Anterior cingulate cortex (tissue), 58 donors: ENCODE measurements at places on chromosomes 12 and 14.

DNA sequence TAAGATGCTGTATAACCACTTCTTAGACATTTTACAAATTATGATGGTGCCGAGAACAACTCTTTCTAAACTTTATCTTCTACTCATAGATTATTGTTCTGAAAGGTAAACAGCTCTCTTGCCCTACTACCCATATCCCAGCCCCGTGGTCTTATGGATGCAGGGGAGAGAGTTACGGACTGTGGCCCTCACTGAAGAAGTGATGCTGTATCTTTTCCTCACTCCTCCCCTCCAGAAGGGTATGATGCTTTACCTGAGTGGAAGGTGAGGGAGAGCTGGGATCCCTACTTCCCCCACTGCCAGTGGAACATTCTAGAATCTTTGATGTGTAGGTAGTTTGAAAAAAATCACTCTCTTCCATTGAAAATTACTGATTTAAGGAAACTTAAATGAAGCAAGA lies 3.5 kb downstream of the TSHR start:
- DNase-seq: no peak

GRCh38 chr12:97394657-97395056 lies 67.9 kb upstream of the RMST start:
- DNase-seq: no peak

GRCh38 chr14:101589486-101590015 lies 28.3 kb downstream of the DIO3 start:
- DNase-seq: no peak

GRCh38 chr12:6852651-6853354 lies 853 bp downstream of the USP5 start:
- no peak for DNase-seq

GRCh38 chr12:75135026-75135425 lies 74.6 kb downstream of the KCNC2 start:
- DNase-seq: no peak

DNA sequence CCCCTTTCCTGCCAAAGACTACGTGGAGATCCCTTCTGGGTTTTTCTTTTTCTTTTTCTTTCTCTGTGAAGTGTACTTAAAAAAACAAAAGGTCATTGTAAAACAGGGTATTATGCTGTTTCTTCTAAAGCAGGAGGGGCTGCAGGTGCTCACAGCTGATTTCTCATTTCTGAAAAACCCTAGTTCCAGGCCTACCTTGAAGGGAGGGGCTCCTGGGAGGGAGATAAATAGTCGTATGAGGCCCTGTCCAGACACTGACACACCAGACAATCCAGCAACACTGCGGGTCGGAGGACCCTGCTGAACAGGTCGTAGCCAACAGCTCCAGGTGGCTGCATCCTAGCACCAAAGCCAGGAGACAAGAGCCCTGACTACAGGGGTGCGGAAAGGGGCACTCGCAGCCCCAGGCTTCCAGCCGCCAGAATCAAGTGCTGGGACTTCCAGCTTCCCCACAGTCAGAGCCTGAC lies 41.1 kb downstream of the PSMA6 start:
- DNase-seq: no peak

DNA sequence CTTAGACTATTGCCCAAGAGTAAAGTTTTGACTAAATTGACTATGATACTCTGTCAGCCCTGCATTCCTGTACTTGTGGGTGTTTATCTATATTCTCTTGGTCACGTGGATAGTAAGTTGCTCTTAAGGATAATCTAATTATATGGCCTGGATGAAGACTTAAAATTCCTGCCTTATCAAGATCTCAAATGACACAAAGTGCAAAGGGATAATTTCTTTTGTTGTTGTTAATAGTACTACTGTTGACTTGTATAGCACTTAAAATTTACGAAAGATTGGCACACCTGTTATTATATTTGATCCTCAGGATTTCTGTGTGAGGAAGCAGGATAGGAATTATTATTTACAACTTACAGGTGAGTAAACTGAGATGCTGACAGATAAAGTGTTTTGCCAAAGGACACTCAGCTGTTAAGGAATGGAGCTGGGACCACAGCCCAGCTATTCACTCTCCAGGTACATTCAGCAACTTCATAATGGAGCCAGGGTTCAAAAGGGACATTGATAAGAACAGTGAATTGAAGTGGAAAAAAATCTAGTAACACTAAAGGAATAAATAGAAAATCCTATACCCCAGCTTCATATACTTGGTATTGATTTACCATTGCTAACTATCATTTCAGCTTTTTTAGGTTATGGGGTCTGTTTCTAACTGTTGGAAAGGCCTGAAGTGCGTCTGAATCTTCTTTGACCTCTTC lies 53.4 kb upstream of the EVL start:
- no peak for DNase-seq

DNA sequence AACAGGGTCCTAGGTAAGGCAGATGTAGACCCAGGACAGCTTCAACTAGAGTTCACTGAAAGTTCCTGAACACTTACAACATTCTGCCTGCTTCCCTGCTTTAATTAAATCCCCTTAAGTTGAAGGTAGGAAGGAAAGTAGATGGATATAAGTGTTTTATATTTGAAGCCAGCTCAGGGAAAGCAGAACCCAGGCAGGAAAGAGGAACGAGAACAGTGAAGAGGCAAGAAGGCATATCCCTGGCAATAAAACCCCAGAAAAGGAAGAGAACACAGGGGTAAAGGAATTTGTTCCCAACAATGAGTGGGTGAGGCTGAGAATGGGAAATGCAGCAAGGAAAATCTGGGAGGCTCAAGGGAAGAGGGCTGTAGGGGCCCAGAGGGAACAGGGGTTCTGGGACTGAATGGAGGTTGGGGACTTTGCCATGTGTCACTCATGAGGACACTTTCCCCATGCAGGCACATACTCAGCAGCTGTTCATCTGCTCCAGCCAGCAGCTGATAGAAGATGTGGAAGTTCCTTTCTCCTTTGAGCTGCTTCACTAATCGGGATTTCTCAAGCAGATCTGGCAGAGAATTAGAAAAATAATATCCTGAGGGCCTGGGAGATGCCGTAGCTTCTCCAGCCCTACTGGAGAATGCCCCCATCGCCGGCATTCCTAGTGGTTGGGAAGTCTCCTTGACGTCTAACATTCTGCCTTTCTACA lies 3.7 kb downstream of the MYO1A start:
- DNase-seq: no peak

DNA sequence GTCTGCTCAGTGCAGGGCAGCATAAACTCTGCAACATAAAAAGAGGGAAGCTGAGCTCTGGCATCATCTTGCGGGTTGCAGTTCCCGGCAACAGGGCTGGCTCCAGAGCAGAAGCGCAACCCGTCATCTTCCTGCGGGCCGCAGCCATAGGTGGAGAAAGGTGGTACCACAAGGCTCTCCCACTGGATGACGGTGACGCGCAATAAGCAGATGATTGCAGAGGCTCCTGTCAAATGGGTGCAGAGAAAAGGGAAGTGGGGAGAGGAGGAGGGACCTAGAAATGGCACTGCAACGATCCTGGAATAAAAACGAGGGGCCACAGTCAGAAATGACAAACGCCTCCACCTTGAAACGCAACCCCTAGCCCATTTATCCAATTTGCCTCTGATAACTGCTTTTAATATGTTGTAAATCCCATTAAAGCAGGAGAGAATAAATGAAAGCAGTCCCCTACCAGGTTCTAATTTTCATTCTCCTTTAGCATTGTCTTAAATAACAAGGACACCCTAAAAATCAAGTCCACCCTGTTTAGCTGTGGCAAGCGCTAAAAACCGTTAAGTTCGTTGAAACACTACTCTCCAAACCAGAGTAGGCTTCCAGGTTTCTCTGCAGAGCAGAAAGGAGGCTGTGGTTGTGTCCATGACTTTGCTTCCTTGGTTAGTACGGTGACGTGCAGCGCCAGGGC lies 30.9 kb upstream of the TUBA1C start:
- peak; percentile 80 for DNase-seq

DNA sequence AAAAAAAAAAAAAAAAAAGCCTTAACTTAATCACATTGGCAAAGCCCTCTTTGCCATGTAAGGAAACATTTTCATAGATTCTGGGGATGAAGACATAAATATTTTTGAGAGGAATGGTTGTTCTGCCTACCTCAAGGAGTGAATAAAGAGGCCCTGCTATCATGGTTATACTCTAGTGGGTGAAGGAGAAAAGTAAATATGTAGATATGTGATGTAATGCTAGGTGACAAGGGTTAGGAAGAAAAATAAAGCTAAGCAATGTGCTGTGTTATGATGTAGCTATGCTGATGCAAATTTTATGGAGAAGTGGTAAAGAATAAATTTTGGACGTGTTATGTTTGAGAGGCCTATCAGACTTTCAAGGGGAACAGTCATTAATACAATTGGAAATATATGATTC lies 80.1 kb upstream of the DUSP6 start:
- DNase-seq: no peak

DNA sequence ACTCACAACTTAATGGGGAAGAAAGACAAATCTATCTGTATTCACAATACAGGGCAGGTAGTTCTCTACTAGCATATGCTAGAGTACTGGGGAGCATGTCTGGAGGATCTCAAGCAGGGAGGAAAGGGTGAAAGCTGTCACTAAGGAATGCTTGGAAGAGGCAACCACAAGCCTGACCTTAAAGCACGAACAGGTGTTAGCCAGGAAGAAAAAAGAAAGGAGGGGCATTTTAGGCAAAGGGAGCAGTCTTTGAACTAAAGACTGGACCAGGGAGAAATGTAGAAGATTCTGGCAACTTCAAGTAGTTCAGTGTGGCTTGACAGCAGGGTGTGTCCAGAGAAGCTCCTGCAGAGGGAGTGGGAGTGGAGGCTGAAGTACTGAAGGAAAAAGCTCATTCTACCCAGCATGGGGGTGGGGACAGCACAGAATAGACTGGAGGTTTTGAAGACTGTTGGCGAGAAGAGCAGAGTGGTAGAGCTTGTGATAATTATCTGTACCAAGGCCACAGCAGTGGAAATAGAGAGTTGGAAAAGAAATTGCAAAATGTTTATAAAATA lies 50.9 kb downstream of the AP5M1 start:
- DNase-seq: no peak

- no peak for DNase-seq
Observed at GRCh38 chr14:50397390-50398188, 908 bp upstream of the CDKL1 start.

- no peak for DNase-seq
Observed at GRCh38 chr14:36340276-36340890, 19.9 kb upstream of the MBIP start.

DNA sequence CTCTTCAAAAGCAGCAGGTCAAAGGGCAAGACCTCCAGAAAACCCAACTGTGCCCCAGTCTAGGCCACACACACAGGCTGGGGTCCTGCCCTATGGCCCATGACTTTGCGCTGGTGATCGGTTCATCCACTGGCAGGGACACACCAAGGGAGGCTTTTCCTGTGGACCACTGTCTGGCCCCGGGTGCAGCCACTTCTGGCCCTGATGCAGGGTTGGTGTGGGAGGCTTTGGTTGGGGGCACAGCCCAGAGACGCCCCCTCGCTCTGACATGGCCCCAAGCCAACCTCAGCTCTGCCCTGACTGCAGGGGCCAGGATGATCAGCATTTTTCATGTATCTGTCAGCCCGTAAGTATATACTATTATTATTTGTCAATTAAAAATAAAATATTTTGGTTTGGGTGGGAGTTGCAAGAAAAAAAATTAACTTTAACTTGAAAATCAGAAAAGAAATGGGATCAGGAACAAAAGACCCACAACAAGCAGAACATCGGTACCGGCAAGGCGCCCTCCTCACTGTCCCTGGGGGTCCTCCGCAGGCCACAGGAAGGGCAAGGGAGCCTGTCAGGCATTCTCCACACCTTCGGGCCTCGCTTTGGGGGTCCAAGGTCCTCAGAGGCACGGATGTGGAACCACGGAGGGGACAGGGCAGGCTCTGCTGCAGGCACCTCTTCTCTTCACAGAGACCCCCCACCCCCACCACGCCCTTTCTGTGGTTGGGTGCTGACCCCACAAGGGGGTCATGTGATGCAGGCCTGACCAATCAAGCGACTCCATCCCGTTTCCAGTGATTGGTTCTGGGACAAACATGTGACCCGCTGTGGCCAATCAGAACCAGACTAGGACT lies 181.5 kb upstream of the SFSWAP start:
- DNase-seq: no peak

- no peak for DNase-seq
Observed at GRCh38 chr12:113058553-113058952, 2.0 kb downstream of the DTX1 start.

- no peak for DNase-seq
Observed at GRCh38 chr14:51548187-51548586, 103.5 kb upstream of the FRMD6 start.

- DNase-seq: no peak
Observed at GRCh38 chr14:68718023-68718990, 74.6 kb downstream of the ZFP36L1 start.

GRCh38 chr14:77141214-77142004 lies at the start of gene ZDHHC22:
Gene ZDHHC22 (minus strand): TSS chr14:77141791. CDS start chr14:77139738, 2,053 bp downstream.
- peak; percentile 47 for DNase-seq

DNA sequence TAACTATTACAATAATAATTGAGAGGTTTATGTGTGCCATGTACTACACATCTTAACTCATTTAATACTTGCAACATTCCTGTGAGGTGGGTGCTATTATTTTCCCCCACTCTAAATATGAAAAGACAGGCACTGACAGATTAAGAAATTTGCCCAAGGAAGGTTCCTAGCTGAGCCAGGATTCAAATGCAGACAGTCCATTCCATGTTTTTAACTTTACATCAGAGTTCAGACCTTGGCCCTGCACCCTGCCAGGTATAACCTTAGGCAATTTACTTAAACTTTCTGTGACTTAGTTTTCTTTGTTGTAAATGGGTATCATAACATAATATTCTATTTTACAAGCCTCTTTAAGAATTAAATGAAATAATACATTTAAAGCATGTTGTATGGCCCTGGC lies 26.6 kb downstream of the RDH12 start:
- no peak for DNase-seq

DNA sequence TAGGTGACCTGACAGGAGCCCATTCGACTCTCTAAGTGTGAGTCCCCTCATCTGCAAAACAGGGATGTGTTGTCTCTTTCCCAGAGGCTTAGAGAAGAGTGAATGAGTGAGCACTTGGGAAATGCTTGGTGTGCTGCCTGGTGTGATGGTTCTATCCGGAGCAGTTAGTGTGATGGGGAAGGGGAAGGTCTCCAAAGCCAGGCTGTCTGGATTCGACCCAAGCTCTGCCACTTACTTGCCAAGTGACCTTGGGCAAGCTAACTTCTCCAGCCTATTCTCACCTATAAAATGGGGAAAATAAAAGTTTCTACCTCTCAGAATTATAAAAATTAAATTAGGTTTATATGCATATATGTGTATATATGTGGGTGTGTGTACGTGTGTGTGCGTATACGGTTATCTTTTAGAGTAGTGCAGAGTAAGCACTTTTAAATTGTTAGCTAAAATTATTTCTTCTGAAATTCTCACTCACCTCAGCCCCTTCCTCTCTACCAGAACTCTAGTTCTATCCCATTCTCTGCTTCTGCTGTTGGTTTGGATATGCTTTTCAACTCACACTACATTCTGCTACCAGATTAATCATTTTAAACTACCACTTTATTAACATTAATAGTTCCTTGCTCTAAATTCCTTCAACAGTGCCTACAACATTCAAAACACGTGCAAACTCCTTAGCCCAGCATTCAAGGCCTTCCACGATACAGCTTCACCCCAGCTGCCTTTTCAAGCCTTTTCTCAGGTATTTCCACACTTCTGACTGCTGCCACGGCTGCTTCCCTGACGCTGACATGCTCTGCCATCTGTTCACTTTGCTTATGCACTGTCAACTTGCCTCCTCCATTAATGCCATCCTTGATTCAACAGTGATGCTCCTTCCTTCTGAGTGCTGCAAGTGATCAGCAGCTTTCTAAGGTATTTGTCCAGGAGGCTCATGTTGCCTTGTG lies 55.3 kb downstream of the DICER1 start:
- no peak for DNase-seq
